ENCODE measurements at places on chromosomes 13 and 19. TPM values are rescaled to one million over a fixed set of nuclear protein-coding genes. Genes with fewer than 3 reads are reported as not detected.

Gene ZNF345
- 4.4 TPM for total RNA-seq

Gene C2CD4C
- total RNA-seq, result 1.6 TPM

- H3K27ac ChIP-seq, result no peak overlapping the region
- no peak for DNase-seq
- no peaks in the 10 kb centered on the region for H3K36me3 ChIP-seq
- H3K4me3 ChIP-seq, result no peak overlapping the region
These were observed 156.2 kb downstream of the COG6 start for GRCh38 chr13:39811696-39812095.

DNA sequence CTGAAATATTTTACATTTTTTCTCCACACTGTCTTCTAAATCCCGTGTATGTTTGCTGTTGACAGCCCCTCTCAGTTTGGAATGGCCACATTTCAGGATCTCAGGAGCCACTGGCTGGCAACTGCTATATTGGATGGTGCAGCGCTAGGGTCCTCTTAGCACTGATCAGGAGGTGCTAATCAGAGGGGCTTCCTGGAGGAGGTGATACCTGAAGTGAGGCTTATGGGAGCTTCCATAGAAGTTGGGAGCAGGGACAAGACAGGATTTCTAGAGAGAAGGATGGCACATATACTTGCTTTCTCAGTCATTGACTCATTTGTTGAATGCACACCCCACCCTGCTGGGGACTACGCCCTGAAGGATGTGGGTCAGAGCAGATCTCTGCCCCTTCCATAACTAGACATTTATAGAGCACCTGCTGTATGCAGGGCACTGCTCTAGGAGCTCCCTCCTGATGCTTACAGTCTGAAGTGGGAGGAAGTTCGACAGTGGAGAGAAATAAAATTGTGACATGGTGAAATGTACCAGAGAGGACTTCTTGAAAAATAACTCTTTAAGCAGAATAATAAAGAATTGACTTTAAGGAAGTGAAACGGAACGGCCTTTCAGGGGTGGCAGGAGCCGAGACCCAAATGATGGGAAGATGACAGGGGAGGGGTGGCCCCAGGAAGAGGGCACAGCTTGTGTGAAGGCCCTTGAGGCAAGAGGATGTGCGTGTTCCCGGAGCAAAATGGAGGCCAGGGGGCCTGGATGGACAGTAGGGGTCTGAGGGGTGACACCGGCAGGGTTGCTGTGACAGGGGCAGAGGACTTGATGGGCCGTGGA is 13.1 kb downstream of the AP2A1 start:
- no peak for DNase-seq
- H3K36me3 ChIP-seq, result peaks cover 34% of the 10 kb centered on the region
- no peak overlapping the region for H3K27ac ChIP-seq
- H3K27me3 ChIP-seq, result no peaks in the 10 kb centered on the region
- H3K4me1 ChIP-seq, result no peaks in the 10 kb centered on the region

GRCh38 chr13:98285317-98285716 is 108.2 kb upstream of the RNF113B start:
- H3K4me1 ChIP-seq, result no peaks in the 10 kb centered on the region
- H3K27me3 ChIP-seq, result no peaks in the 10 kb centered on the region
- H3K36me3 ChIP-seq, result no peaks in the 10 kb centered on the region

DNA sequence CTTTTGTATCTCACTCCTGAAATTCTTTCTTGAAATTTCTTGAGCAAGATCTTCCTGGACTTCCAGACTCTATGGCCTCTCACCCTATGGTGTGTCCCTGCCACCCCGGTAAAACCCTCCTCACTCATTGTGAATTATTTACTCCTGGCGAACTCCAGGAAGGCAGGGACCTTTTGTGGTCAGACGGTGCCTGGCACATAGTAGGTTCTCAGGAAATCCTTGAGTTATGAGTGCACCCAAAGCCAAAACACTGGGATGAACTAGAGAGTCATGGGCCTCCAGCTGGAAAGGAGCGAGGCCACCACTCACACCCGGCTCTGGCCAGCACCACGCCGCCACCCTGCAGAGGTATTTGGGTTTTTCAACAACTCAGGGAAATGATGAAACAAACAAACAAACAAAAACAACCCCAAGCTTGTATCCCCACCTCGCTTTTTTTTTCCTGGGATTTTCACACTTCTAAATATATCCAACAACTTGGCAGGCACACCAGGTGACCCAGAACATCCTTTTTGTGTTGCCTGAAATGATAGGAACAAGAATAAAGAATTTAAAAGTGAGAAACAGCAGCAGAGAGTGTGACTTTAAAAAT is 11.2 kb downstream of the HPN start:
- no peak for DNase-seq
- no peak overlapping the region for H3K27ac ChIP-seq
- H3K4me1 ChIP-seq, result no peaks in the 10 kb centered on the region
- no peaks in the 10 kb centered on the region for H3K27me3 ChIP-seq
